Thoracic aorta endothelial cell (primary cell): ENCODE measurements at places on chromosomes 1 and 21. TPM values are rescaled to one million over a fixed set of nuclear protein-coding genes. Genes with fewer than 3 reads are reported as not detected.

The KCNT2 gene
- 0.57 and 0.66 TPM in 2 replicates for total RNA-seq

The HSD3B1 gene
- total RNA-seq = not detected in 2 replicates

The PLXNA2 gene
- 164 and 185 TPM in 2 replicates for total RNA-seq

The RYR2 gene
- total RNA-seq = 0.07 TPM in 1 of 2 replicates, not detected in the other

The PROK1 gene
- not detected in 2 replicates for total RNA-seq

The COL9A2 gene
- total RNA-seq = 0.14 and 0.53 TPM in 2 replicates

The FCGR3A gene
- total RNA-seq = not detected in 2 replicates

The TRIM62 gene
- total RNA-seq = 2.7 and 3.2 TPM in 2 replicates

The NIBAN1 gene
- 12.2 and 14.9 TPM in 2 replicates for total RNA-seq

The C2CD2 gene
- total RNA-seq = 27.7 and 28.6 TPM in 2 replicates

The C1QC gene
- total RNA-seq = not detected in 2 replicates

The CD1E gene
- total RNA-seq = not detected in 2 replicates

The AIM2 gene
- total RNA-seq = 0.29 TPM in 1 of 2 replicates, not detected in the other

The OXCT2 gene
- 1.5 and 1.6 TPM in 2 replicates for total RNA-seq

The RNF220 gene
- total RNA-seq = 60.8 and 63.6 TPM in 2 replicates

The AZIN2 gene
- total RNA-seq = 1.2 and 1.4 TPM in 2 replicates

The IL10 gene
- not detected in 2 replicates for total RNA-seq

The LCE2C gene
- not detected in 2 replicates for total RNA-seq

The LINGO4 gene
- total RNA-seq = not detected in 2 replicates

The UBL4B gene
- not detected in 2 replicates for total RNA-seq

The TACSTD2 gene
- total RNA-seq = 0.22 and 0.53 TPM in 2 replicates

The CLDN14 gene
- total RNA-seq = 0.22 TPM in 1 of 2 replicates, not detected in the other

The C1orf115 gene
- 23.3 and 25.0 TPM in 2 replicates for total RNA-seq

The SGIP1 gene
- total RNA-seq = 7.2 and 22.3 TPM in 2 replicates

The GSTM4 gene
- total RNA-seq = 4.0 and 4.2 TPM in 2 replicates

The GPR89B gene
- 15.8 and 17.1 TPM in 2 replicates for total RNA-seq

The SYPL2 gene
- under 0.01 TPM in 1 of 2 replicates, not detected in the other for total RNA-seq

The LYPD8 gene
- not detected in 2 replicates for total RNA-seq

The COL6A1 gene
- 10.8 and 19.0 TPM in 2 replicates for total RNA-seq

The TMEM59 gene
- 149 and 191 TPM in 2 replicates for total RNA-seq

The CACNA1S gene
- total RNA-seq = not detected in 2 replicates

The ALX3 gene
- not detected in 2 replicates for total RNA-seq

The IL12RB2 gene
- not detected in 2 replicates for total RNA-seq

The DPT gene
- total RNA-seq = not detected in 2 replicates

The SPRTN gene
- 28.4 and 30.5 TPM in 2 replicates for total RNA-seq

The TIAM1 gene
- 0.14 TPM in 1 of 2 replicates, not detected in the other for total RNA-seq

The TDRKH gene
- 5.7 and 14.9 TPM in 2 replicates for total RNA-seq

The S100A7 gene
- not detected in 2 replicates for total RNA-seq

The LRRC38 gene
- not detected in 2 replicates for total RNA-seq

The SH3GLB1 gene
- total RNA-seq = 103 and 107 TPM in 2 replicates

The OR2L2 gene
- total RNA-seq = not detected in 2 replicates

The OR2M3 gene
- total RNA-seq = not detected in 2 replicates

The CDC42BPA gene
- total RNA-seq = 129 and 171 TPM in 2 replicates

The TMEM269 gene
- 0.13 TPM in 1 of 2 replicates, not detected in the other for total RNA-seq

The TSSK3 gene
- total RNA-seq = 0.27 and 0.65 TPM in 2 replicates

The NBPF6 gene
- total RNA-seq = not detected in 2 replicates

The S100B gene
- not detected in 2 replicates for total RNA-seq

The SEC16B gene
- total RNA-seq = 0.29 and 0.40 TPM in 2 replicates

The TMOD4 gene
- 0.53 TPM in 1 of 2 replicates, not detected in the other for total RNA-seq

The FCER1G gene
- total RNA-seq = not detected in 2 replicates

The OR14K1 gene
- total RNA-seq = not detected in 2 replicates

The CELA2B gene
- not detected in 2 replicates for total RNA-seq

The RRP15 gene
- 13.2 and 15.0 TPM in 2 replicates for total RNA-seq

The GJA8 gene
- not detected in 2 replicates for total RNA-seq

The PFKFB2 gene
- total RNA-seq = 1.2 and 1.4 TPM in 2 replicates

The TNFRSF8 gene
- under 0.01 and 0.22 TPM in 2 replicates for total RNA-seq

The FCRL3 gene
- total RNA-seq = not detected in 2 replicates

The RGS8 gene
- total RNA-seq = not detected in 2 replicates

The MEGF6 gene
- total RNA-seq = 13.4 and 24.7 TPM in 2 replicates
